ENCODE measurements at places on chromosomes 1 and 21.
A peak's percentile ranks its signal among the peaks of the same experiment; 100 is the strongest.

DNA sequence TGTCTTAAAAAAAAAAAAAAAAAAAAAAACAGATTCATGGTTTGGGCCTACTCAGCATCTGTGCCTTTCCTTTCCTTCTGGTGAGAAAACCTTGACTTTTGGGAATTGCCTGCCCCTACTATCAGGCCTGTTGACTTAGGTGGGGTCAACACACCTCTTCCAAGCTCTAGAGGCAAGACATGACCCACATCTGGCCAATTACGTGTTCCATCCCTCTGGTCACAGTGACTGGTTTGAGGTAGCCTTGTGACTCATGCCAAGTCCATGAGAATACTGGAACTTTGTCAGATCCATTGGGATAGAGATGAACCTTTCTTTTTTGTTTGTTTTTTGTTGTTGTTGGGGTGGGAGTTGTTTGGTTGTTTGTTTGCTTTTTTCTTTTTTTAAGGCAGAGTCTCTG lies 37.3 kb upstream of the KHDRBS1 start:
- DNase-seq, result no peak

DNA sequence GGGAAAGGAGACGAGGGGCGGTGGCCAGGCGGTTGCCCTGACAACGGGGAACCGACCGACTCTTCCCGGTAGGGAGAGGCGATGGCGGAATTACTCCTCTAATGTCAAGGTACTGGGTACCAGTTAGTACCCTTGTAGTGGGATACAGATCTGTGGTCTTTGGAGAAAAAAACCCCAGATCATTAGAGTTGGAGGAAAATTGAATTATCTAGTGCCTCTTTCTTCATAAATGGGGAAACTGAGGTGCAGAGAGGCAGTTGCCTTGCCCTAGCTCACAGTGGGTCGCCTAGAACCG lies 545 bp upstream of the PEF1 start:
- DNase-seq, result no peak

DNA sequence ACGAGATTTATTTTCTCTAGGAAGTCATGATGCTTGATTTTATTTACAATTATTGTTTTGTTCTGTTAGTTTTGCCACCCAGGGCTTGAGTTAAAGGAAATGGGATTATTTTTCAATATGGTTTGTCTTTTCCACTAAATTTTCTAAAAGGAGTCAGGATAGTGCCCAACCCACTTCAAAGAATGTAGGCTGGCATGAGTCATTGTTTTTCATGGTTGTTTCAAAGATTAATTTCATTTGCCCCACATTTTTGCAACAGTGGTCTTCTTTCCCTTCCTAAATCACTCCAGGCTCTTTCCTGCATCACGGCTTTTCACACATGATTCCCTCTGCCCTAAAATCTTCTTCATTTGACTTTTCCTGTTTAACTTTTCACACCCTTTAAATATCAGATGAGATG lies 2.5 kb downstream of the SLAMF6 start:
- no peak for DNase-seq

GRCh38 chr21:44596068-44596725 lies 3.9 kb upstream of the KRTAP10-6 start:
- no peak for DNase-seq

GRCh38 chr1:14614341-14614740 lies 15.9 kb downstream of the KAZN start:
- no peak for DNase-seq

- no peak for DNase-seq
Observed at GRCh38 chr21:19507682-19508260, 1104.2 kb upstream of the TMPRSS15 start.

DNA sequence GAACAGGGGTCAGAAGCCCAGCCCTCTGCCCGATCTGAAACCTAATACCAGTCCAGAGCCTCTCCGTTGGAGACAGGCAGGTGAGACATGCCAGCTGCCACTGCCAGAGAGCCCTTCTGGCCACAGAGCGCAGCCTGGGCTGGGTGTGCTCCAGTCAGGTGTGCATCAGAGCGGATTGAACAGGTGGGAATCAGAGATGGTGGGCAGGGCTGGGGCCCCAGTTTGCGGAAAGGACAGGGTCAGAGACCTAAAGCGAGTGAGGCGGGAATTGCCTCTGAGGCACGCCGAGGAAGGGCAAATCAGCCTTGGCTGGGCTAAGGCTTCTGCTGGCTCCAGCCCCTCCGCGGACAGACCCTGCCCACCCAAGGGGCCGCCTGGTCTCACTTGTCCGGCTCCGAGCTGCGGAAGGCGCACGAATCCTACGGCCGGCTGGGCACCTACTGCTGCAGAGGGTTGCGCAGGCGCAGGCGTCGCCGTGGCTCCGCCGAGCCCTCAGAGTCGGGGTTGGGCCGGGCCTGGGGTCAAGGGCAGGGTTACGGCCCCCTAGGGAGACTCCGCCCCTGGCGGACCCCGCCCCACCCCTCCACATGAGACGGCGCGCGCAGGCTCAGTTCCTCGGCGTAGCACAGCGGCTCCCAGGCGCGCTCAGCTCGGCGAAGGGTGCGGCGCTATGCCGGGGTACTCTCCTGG lies 10.3 kb downstream of the CPLANE2 start:
- DNase-seq, result no peak

DNA sequence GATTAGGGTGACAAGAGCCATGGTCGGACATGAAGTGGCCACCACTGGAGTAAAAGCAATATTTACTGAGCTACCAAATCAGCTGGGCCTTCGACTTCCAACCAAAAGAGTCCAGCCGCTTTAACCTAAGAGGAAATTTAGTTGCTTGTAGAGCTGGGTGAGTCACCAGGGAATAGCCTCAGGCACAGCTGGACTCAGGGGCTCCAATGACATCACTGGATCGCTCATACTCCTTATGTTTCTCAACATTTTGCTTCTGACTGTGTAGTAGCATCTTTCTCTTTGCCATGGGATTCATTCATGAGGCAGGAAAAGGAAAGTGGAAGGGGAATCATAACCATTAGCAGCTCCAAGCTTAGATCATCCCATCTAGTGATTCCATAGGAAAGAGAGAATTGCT lies 664.4 kb downstream of the MATN1 start:
- peak; percentile 27 for DNase-seq

DNA sequence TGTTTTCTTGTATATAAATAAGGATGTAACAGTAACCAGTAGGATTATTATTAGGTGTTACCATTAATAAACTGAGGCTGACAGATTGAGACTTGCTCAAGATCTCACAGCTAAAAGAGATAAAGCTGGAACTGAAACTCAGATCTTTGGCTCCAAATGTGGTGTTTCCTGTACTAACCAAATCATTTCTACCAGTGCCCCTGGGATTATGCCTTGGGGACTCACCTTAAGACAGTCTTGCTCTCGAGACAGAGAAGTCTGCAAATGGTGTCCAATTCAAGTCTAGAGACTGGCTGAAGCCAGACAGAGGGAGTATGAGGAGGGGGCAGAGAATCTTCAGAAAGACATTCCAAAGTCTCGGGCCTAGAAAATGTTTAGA lies 593 bp upstream of the CD53 start:
- DNase-seq, result peak; percentile 20

GRCh38 chr1:56570924-56571372 lies 8.4 kb downstream of the PLPP3 start:
- DNase-seq, result no peak

- no peak for DNase-seq
Observed at GRCh38 chr1:186465946-186466345, 5.0 kb upstream of the PDC start.

DNA sequence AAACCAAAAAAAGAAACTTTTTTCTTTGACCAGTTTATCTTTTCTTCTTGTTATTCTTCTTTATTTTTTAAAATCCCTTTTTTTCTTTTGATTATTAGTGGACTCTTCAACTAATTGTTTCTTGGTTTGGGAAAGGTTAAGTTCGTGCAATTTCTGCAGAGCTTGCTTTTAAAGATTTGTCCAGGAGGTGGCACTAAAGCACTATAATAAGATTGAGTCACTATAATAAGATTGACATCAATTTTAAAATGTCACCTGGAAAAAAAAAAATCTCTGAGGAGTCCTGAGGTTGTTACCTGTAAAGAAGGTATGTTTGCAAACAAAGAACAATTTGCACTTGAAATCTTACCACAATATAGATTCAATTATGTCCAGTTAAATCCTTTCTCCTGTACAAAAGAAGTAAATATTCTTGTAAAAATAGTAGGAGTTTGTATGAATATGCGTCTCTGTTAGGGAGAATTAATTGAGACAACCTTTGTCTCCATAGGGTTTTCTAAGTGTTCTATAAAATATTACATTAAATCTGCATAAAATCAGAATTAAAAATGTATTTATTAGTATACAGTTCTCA lies 166.7 kb downstream of the ADGRL4 start:
- DNase-seq, result peak; percentile 82

- no peak for DNase-seq
Observed at GRCh38 chr1:222620566-222620965, 2.7 kb downstream of the MIA3 start.
